ENCODE measurements at places on chromosomes 2 and 18.
A peak's percentile ranks its signal among the peaks of the same experiment; 100 is the strongest.

DNA sequence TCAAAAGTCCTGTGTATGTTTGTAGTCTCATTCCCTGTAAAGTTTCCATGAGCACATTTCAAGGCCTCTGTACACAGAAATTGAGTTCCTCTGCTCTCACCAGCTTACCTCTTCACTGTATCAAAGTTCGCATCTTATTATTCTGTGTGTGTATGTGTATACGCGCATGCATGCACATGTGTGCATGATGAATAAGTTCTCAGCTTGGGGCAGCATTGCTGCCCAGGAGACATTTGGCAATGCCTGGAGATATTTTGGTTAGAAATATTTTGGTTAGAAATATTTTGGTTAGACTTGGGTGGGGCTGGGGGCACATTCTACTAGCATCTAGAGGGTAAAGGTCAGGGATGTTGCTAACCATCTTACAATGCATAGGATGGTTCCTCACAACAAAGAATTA lies 23.4 kb downstream of the TCF7L1 start:
- DNase-seq, result no peak

DNA sequence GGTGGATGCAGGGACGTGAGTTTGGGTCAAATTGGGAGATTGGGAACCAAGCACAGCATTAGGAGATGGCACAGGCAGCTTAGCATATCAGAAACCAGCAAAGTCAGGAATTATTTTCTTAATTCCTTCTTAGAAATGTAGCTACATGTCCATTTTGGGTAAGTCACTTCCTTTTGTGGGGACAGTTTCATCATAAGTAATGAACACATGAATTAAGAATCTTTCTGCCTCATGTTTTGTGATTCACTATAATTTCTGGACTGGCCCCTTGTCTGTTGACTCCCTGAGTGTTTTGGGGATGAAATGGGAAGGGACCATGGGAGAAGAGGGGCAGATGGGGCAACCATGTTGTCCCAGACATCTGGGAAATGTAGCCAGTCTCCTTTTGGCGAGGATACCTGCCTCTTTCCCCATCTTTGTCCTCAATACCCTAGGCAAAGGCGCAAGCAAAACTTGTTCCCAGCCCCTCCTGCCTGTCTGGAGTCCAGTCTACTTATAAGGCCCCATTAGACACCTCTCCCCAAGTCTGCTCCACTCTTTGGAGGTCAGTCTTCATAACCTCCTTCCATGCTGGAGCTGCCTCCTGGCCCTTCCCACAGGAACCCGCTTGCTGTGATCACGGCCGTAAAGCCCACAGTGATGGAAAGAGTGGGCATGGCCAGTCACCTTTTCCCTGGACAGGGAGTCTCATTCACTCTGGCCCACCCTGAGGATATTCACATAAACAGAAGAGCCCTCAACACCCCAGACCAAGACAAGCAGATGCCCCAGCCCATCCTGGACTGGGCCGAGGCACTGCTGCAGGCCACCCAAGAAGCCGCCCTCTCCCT lies 25.7 kb downstream of the MTHFD2 start:
- DNase-seq, result peak; percentile 67

GRCh38 chr2:221853297-221853696 lies 281.2 kb upstream of the EPHA4 start:
- no peak for DNase-seq

GRCh38 chr18:21741562-21742314 lies 1.1 kb downstream of the MIB1 start:
- DNase-seq, result no peak

DNA sequence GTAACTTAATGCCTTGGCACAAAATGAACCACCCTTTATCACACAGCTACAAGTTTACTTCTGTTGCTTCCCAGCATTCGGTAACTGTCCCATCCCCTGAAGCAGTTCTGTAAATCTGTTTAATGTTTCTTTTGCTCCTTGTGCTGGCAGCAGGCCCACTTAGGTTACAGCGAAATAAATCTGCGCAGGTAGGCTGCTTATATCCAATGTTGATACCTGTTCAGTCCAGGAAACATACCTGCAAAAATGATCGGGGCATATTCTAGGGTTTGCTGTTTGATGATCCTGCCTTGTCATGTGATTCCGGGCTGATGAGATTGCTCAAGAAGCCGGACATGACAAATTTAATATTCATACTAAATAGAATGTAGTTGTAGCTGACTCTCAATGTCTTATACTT lies 23.3 kb downstream of the PELI1 start:
- no peak for DNase-seq

DNA sequence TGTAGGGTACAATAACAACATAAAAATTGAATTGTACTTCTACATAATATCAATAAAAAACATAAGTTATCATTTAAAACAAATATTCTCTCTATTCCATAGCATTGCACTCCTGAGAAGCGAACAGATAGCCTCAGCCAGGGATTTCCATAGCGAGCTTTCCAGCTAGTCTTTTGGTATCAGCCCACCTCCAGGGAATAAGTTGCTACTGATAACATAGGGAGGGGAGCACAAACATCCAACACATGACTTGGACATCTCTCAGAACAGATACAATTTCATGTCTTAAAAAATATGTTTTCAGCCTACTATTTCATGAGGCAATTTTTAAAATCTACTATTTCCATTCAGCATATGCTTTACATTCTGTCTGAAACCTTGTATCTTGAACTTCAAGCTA lies 804.4 kb upstream of the RAB6C start:
- no peak for DNase-seq

DNA sequence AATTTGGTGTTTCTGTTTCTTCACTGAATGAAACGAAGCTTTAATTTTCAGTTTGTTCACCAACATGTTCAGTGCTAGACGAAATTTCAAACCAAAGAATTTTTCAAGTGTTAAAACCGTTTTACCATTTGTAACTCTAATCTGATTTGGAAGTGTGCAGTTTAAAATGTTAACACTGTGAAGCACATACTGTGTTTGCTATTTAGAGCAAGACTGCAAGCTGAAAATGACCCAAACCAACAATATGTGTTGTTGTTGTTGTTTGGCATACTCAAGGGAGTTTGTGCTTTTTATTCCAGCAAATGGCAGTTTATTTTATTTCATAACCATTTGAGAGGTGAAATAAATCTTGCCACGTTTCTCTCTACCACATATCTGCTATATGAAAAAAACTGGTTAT lies 128.4 kb upstream of the CDH7 start:
- DNase-seq, result no peak

DNA sequence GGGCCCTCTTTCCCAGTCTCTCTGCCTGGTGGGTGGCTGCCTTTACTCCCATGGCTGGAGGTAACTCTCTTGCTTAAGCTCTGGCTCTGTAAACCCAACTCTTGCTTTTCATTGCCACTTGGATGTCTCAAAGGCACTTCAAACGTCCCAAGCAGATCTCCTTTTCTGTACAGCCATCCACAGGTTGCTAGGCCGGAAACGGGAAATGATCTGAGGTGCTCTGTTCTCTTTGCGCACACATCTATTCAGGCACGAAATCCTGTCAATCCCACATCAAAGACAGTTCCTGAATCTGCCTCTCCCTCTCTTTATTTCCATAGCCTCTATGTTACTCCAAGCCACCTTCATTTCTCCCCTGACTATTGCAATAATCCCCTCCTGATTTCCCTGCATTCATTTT lies 87.4 kb downstream of the AOX1 start:
- no peak for DNase-seq

DNA sequence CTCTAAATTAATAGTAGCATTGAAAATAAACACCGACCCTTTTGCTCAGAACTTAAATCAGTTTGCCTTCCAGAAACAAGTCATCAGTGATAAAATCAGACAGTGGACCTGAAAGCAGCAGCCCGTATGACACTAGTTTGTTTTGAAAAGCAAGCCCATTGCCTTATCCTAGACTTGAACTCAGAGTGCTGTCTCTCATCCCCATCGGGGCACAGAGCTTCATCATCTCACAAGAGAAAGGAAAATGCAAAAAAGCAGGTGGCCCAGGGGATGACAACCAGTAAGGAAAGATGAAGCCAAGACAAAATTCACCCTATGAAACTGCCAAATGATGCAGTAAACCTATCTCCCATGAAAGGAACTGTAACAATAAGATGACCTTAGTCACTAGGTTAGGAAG lies 71.2 kb downstream of the CERKL start:
- DNase-seq, result no peak

GRCh38 chr2:238404406-238405216 lies 22.1 kb upstream of the ASB1 start:
- DNase-seq, result no peak

- no peak for DNase-seq
These were observed 89.3 kb upstream of the TEX51 start for GRCh38 chr2:126809340-126809739.

- no peak for DNase-seq
These were observed at the start of gene MAPK4 for GRCh38 chr18:50559752-50560680. Gene MAPK4, plus strand, starts transcription at chr18:50560087. Its CDS starts 103,872 bp downstream, at chr18:50663959.

DNA sequence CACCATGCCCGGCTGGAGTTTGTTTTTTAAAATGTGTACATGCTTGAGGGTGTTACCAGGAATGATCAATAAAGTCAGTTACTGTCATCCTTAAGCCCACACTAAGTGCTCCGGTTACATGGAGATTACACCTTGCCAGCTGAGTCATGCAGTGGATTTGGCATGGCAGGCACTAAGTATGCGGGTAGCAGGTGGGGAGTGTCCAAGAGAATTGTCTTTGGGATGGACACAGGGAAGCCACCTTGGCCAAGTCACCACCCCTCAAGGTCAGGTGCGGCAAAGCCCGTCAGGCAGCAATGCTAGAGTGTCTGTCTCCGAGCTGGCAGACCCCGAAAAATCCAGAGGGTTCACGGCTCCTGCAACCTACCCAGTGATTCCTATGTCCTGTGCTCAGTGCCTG lies 54.8 kb downstream of the GBX2 start:
- no peak for DNase-seq

GRCh38 chr18:7754258-7754657 lies 187.1 kb downstream of the PTPRM start:
- no peak for DNase-seq

DNA sequence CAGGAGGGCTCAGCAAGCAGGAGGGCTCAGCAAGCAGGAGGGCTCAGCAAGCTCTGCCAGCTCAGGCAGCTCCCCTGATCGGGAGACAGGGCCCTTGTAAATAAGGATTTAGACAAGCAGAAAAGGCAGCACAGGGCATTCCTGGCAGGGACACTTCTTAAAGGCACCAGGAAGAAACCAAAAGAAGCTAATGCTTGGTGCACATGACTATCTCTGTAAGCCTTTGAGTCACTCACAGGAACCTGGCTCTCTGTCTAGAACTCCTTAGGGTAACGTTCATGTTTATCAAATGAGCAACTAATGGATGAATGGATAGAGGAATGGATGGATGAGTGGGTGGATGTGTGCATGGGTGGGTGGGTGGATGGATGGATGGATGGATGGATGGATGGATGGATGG lies 28.4 kb downstream of the TMEM37 start:
- no peak for DNase-seq

GRCh38 chr18:69567813-69568488 lies 167.3 kb downstream of the DOK6 start:
- no peak for DNase-seq

- no peak for DNase-seq
These were observed 128.6 kb downstream of the BIRC6 start for GRCh38 chr2:32485399-32485798.

DNA sequence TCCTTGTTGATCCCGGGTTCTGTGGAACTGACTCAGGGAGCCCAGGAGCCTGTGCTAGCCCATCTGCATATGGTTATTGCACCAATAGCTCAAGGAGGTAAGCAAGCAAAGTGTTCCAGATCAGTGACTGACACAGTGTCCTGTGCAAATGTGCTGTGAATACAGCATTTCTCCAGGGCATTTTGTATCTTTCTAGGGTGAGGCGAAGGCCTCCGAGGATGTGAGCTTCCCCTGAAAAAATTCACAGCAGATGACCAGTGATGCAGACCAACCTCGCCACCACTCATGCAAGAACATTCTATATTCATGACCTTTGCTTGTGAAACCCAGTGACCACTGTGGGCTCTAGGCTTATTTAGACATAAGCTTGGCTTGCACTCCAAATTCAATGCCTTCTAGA lies 15.2 kb upstream of the NT5DC4 start:
- no peak for DNase-seq

DNA sequence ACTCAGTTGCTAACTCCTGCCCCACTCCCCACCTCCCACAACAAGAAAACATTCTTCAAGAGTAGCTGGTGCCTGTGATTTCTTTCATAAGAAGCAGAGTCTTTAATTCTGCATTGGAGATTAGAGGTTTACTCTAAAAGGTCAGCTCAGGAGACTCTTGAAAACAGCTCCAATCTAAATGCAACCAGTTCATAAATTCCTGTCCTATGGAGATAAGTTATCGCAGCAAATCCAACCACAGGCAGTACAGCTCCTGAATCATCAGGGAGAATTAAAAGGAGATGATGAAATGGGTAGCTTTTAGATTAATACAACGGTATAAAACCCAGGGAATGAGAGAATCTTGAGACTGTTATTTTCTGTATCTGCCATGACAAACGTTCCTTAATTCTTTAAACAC lies 130.7 kb downstream of the SOCS6 start:
- no peak for DNase-seq

GRCh38 chr2:71453404-71454220 lies at the start of gene DYSF:
Gene DYSF, plus strand, starts transcription at chr2:71453561.
- no peak for DNase-seq

DNA sequence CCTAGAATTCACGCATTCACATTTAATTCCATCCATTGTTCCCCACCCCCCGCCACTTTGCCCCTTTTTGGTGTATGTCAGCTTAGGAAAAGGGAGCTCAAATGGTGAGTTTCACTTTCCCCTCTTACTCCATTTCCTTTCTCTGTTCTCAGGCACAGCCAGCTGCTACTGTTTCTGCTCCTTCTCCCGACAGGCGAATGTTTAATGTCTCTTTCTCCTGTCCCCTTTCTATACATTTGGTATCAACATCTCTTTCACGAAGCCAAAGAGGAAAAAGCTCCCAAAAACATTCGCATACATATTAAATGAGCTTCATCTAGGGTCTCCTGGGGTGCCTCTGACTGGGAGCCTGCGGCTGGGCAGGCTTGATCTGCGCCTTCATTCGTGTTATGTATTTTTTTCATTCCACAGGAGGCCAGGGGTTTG lies 124.2 kb upstream of the SATB2 start:
- DNase-seq, result no peak
